ENCODE measurements at places on chromosomes 2 and 18.

DNA sequence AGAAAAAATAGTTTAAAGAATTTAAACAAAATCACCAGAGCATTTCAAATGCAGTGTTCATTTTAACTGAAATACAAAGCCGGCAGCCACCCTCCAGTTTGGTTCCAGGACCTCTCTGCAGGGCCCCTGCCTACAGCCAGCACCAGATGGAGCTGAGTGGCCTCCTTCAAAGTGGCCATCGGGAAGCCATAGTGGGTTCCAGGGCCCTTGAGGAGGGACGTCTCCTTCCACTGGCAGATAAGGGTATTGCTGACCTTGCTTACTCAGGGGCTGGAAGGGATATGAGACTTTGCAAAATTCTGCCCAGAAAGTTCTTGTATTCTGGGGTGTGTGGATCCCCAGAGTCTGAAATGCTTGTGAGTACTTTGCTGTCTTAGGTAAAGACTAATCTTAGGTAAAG lies 205.2 kb upstream of the APCDD1 start:
- no peak for DNase-seq

DNA sequence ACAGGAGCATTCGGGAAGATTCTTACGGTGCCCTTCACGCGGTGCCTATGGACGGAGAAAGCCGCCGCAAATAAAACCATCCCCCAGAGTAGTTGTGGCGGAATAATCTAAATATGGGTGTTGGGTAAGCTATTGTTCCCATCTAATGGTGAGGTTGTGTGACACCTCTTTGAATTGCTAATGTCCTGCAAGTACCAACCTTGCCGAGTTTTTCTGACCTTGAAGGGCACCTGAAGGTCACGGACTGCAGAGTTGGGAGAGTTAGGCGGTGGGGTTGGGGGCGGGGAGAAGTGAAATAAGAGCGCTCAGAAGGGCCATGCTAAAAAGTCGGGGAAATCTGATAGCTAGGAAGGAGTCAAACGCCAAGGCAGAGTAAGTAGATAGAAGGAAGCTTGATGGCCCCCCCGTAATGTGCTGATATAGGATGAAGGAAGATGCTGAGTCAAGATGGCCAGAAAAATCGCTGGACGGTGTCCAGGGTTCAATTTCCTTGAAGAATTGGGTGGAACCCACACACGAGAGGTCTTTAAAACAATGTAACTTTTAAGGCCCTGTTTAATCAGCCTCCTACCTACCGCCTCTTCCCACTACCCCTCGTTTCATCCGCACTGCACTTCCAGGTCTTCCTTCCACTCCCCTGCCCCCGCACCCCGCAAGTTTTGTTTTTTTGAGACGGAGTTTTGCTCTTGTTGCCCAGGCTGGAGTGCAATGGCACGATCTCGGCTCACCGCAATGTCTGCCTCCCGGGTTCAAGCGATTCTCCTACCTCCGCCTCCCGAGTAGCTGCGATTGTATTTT lies 600 bp downstream of the KATNAL2 start:
- no peak for DNase-seq

DNA sequence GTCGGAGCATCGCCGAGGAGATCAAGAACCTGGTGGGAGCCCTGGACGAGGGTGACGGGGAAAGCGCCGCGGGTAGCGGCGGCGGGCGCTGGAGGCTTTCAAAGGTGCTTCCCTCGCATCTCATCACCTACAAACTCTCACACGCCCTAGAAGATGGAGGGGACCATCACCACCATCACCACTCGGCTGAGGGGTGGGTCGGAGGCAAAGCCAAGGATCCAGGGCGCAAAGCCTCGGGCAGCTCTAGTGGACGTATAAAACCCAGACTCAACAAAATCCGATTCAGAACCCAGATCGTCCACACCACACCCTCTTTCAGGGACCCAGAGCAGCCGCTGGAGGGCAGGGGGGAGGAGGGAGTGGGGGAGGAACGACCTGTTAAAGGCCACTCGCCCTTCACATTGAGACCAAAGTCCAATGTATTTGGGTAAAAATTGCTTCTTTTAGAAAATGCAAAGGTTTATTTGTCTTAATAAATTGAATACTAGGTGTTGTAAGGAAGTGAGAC lies 1.5 kb downstream of the SOWAHC start:
- no peak for DNase-seq

DNA sequence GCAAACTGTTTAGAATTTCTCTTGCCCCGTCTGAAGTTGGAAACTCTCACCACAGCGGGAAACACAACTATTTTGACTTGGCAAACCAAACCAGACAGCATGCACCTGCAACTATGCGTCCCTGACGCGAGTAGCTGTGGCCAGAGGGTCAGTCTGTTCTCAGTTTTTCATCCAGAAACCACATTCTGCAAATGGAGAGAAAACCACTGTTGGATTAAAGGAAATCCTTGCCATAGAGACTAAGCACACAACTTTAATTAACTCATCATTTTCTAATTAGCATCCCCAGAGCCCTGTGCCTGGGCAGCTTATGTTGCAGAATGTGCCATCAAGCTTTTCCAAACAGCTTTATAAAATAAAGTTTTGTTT lies 415.7 kb upstream of the TCF4 start:
- DNase-seq = no peak

GRCh38 chr2:60839126-60839813 lies 42.1 kb upstream of the REL start:
- no peak for DNase-seq

DNA sequence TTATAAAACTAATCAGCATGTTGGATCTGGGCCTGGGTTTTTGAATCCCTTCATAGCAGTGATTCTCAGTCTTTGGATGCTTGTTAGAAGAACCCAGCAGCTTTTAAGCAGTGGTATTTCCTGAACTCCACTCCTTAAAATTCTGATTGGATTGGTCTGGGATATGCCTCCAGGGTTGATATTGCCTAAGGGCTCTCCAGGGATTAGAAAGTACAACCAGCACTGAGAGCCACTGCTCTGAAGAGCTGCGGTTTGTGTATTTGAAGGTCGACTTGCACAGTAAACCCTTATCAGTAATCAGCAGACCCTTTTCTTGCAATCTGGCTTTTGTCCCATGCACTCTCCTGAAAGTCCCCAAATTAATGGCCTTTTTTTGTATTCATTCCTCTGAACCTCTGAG lies 17.0 kb upstream of the RBMS1 start:
- DNase-seq = no peak

- no peak for DNase-seq
These were observed 370.8 kb downstream of the LNPK start for GRCh38 chr2:175631245-175631623.

GRCh38 chr2:121196132-121196848 lies 88.7 kb downstream of the TFCP2L1 start:
- no peak for DNase-seq

DNA sequence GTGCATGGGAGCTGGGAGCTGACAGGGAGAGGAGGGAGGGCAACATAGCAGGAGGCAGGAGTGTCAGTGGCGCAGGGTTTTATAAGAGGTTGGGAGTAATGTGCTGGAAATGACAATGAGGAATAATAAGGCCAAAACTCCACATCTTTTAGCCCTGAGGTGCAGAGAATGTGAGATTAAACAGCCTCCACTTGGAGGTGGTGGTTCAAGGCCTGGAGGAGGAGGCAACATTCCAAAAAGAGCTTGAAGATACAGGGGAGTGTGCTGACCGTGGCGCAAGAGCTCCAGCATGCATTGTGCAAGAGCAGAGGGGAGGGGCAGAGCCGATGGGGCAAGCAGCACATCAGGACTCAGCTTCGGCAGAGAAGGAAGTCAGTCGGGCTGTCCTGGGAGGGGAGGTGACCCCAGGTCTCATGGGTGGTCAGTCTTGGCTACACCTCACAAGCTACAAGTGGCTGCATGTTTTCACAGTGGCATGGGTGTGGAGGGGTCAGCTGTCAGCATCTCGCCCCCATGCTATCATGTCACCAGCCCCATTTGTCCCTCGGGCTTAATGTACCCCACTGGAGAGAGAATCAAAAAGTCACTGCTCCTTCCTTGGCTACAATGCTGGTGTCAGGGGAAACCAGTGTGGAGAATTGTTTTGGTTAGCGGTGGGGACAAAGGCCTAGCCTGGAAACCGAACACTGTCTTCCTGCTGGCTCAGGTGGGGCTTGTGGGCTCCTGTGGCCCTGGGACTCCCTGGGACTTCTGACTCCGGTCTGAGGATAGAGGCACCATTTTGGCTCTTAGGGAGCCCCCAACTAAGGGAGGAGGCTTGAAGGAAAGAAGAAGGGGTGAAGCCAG lies 208.0 kb downstream of the ZFP36L2 start:
- no peak for DNase-seq

DNA sequence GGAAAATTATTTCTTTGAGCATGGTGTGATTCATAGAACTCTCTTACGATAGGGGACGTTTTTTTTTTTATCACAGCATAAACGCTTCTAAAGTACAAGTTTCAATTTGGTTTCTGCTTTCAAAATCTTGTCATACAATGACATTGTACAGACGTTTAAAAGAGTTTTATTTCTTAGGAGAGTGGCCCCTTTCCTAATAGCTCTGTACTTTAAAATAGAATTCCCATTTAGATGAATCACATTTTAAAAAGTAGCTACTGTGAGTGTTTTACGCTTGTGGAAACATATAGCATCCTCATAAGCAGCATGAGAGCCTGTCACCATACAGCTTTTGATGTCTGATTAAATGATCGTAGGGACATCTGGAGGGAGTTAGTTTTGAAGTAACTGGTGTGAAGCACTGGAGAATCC lies 510.9 kb downstream of the PARD3B start:
- no peak for DNase-seq

GRCh38 chr18:22175346-22175745 lies 6.0 kb downstream of the GATA6 start:
- DNase-seq = no peak

GRCh38 chr2:58569475-58570185 lies 328.5 kb upstream of the FANCL start:
- DNase-seq = no peak

GRCh38 chr2:37635504-37636380 lies 35.7 kb downstream of the CDC42EP3 start:
- no peak for DNase-seq

- DNase-seq = no peak
These were observed 66.5 kb upstream of the TMEM200C start for GRCh38 chr18:5961828-5962150.

- DNase-seq = no peak
These were observed 32.7 kb downstream of the SFT2D3 start for GRCh38 chr2:127733816-127734537.

- DNase-seq = no peak
These were observed 121.2 kb upstream of the CAVIN2 start for GRCh38 chr2:191968120-191968519.

GRCh38 chr2:193219413-193219812 lies 1024.7 kb upstream of the TMEFF2 start:
- DNase-seq = no peak

All from HS-27A (cell line).